IMR-90 (cell line): ENCODE measurements at places on chromosomes 5 and 9. TPM values are rescaled to one million over a fixed set of nuclear protein-coding genes. Genes with fewer than 3 reads are reported as not detected.

Gene HSD17B3
- 0.18 TPM in 1 of 2 replicates, not detected in the other for total RNA-seq

Gene NMUR2
- total RNA-seq, result not detected in 2 replicates

Gene RASA1
- 45.7 and 55.8 TPM in 2 replicates for total RNA-seq

DNA sequence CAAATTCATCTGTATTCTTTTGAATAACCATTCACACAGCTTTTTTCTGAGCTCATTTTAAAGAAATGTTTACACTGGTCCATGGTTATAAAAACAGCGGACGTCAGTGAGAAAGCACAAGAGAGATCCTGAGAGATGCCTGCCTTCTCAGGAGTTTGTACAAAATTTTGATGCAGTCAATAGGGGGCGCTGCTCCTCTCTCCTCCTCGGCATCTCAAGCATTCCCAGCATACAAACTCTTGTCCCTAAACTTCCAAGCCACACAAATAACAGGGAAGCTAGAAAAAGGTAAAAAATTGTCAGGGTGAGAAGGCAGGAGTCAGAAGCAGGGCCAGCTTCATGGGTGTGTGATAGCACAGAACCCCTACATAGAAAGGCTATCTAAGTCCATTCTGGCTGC lies 11.2 kb upstream of the CCDC152 start:
- no peak for DNase-seq
- H3K27me3 ChIP-seq, result no peaks in the 10 kb centered on the region
- H3K4me1 ChIP-seq, result no peaks in the 10 kb centered on the region
- no peak overlapping the region for H3K27ac ChIP-seq
- no peak overlapping the region for H3K4me3 ChIP-seq

GRCh38 chr5:180785121-180785781 lies 17.4 kb downstream of the MGAT1 start:
- H3K27ac ChIP-seq, result peak overlapping the region; percentile 96
- no peaks in the 10 kb centered on the region for H3K27me3 ChIP-seq
- H3K4me1 ChIP-seq, result peaks cover 30% of the 10 kb centered on the region
- peaks cover 11% of the 10 kb centered on the region for H3K36me3 ChIP-seq

Gene PCDHGA10
- total RNA-seq, result 6.6 and 6.9 TPM in 2 replicates

DNA sequence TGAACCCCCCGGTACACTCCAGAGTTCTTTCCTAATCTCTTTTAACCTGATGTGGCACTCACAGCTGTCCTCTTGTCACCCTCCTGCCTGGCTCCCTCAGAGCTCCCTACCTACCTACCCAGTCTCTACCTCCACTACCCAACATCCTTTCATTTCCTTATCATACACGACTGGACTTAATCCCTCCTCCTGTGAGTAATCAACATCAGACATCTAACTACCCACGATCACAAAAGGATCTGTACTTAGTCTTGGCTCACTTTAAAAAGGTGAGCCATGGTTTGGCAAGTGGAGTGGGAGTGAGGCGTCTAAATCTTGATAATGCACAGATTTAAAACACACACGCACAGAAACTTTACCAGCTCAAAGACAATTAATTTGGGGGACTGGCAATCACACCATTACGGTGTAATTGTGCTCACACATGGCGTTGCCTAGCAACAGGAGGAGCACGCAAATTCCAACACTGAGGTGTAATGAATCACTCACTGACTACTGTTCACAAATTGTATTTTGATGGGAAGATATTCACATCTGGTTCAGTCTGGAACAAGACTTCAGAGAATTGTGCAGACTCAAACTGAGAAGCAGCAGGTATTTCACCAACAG lies 235.9 kb downstream of the EPB41L4A start:
- peaks cover 10% of the 10 kb centered on the region for H3K27me3 ChIP-seq
- no peak for DNase-seq
- no peak overlapping the region for H3K4me3 ChIP-seq
- no peaks in the 10 kb centered on the region for H3K4me1 ChIP-seq
- H3K27ac ChIP-seq, result no peak overlapping the region

Gene MAT2B
- total RNA-seq, result 80.3 and 107 TPM in 2 replicates

GRCh38 chr5:160565376-160565775 lies 143.7 kb downstream of the PTTG1 start:
- H3K27me3 ChIP-seq, result no peaks in the 10 kb centered on the region
- H3K36me3 ChIP-seq, result no peaks in the 10 kb centered on the region
- H3K27ac ChIP-seq, result no peak overlapping the region
- H3K4me3 ChIP-seq, result no peak overlapping the region
